ENCODE measurements at places on chromosomes 4 and X.

- DNase-seq, result no peak
Observed at GRCh38 chrX:103626855-103627254, 1.9 kb upstream of the TCEAL1 start.

- no peak for DNase-seq
Observed at GRCh38 chrX:13401724-13402123, 81.9 kb upstream of the ATXN3L start.

- DNase-seq, result no peak
Observed at GRCh38 chr4:2574863-2575262, 38.4 kb downstream of the FAM193A start.

DNA sequence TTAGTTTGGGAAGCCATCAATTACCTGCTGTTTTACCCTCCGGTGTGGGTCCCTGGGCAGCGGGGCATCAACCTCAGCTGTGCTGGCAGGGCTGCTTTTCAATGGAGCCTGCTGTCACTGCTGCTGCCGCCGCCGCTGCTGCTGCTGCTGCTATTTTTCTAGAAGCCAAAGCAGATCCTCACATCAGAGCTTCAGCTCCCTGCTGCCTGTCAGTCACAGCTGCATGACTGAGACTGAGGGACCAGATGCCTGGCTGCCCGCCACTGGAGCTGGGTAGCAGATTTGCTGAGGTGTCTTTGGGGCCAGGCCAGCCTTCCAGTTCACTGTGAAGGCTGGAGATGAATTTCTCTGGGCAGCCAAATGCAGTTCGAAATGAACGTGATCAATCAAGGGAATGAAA is 200.3 kb upstream of the NHS start:
- peak; percentile 83 for DNase-seq

DNA sequence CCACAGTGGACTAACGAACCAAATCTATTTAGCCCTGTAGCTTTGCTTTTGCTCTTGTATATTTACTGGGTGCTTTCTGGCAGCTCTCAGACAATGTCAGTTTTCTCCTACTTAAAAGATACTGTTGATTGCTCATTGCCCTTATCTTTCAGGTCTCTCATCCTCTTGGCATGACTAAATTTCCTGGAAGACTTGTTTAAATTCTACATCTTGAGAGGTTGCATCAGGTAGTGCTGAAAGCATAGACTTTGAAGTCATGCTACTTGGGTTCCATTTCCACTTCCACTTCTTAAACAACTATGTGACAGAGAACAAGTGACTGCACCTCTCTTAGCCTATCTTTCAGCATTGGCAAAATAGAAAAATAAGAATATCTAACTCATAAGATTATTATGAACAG is 8.4 kb downstream of the TDO2 start:
- no peak for DNase-seq

GRCh38 chr4:61933527-61933926 is 733.4 kb downstream of the ADGRL3 start:
- no peak for DNase-seq

- DNase-seq, result no peak
Observed at GRCh38 chr4:15657366-15657765, 2.2 kb upstream of the FBXL5 start.

GRCh38 chr4:146243141-146243882 is 29.0 kb downstream of the REELD1 start:
- peak; percentile 47 for DNase-seq

- no peak for DNase-seq
Observed at GRCh38 chrX:50577326-50577725, 106.7 kb upstream of the DGKK start.

- DNase-seq, result no peak
Observed at GRCh38 chr4:69563424-69563823, 67.7 kb upstream of the UGT2B4 start.

GRCh38 chr4:90051999-90052398 is 75.2 kb upstream of the CCSER1 start:
- no peak for DNase-seq

GRCh38 chr4:150884625-150885024 is 130.5 kb downstream of the LRBA start:
- DNase-seq, result no peak

GRCh38 chrX:12906046-12906761 is at the start of gene TLR8:
Gene TLR8, plus strand, starts transcription at chrX:12906620. Its CDS starts 87 bp downstream, at chrX:12906707.
- DNase-seq, result no peak

- DNase-seq, result no peak
Observed at GRCh38 chr4:75752637-75753036, 28.3 kb downstream of the USO1 start.

- DNase-seq, result no peak
Observed at GRCh38 chr4:61520681-61521160, 320.6 kb downstream of the ADGRL3 start.
